Heart left ventricle (tissue), 16 donors: ENCODE measurements at places on chromosomes 7 and 10. TPM values are rescaled to one million over a fixed set of nuclear protein-coding genes. Genes with fewer than 3 reads are reported as not detected.

The COBL gene
- total RNA-seq, result 123 TPM

The FGFR2 gene
- total RNA-seq, result 0.37 TPM

The SEMA3D gene
- 3.7 TPM for total RNA-seq

The ADAM22 gene
- 1.7 TPM for total RNA-seq

The SLC35B4 gene
- 5.9 TPM for total RNA-seq

The PAX4 gene
- total RNA-seq, result not detected

- no peak for DNase-seq
Observed at GRCh38 chr10:58590924-58591323, 78.3 kb downstream of the BICC1 start.

DNA sequence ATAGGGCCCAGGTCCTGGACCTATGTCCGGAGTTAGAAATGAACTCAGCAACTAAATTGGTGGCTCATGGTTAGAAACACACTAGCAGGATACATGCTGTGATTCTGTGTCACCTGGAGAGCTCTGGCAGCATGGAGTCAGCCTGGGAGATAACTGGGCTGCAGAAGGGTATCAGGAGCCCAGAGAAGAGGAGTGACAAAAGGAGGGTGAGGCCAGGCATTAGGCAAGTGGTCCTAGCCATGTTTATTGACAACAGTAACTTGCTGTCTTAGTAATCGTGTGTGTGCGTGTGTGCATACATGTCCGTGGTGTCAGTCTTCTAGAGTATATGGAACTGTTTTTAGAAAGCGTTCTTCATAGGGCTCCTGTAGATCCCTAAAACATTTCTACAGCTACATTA is 157.5 kb upstream of the PHYHIPL start:
- no peak for DNase-seq

DNA sequence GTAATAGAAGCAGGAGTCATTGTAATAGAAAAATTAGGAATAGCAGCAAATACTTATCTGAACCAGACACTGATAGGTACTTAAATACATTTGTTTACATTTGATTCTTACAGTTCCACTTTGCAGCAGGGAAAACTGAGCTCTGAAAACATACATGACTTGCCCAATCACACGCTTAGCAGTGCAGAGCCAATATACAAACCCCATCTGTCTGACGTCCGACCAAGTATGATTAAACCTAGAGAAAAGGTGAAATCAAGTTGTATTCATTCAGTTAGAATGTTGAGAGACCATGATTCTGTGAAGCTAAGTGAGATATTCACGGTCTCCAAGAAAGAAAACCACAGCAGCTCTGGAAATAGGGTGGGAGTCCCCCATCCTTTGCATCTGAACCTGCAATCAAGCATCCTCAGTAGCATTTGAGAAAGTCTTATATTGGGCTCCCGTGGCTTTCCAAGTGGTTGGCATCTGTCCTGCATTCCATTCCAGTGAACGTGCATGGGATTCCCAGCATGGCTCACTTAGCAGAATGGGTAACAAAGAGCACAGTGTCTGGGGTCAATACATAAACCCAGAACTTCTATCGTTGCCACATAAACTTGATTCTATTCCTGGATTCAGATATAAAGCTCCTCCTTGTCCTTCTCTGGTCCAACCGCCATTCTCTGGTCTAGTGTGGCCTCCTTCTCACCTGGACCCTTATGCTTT is 148.7 kb upstream of the RSU1 start:
- no peak for DNase-seq

- DNase-seq, result no peak
Observed at GRCh38 chr10:133235265-133235855, 2.3 kb upstream of the VENTX start.

DNA sequence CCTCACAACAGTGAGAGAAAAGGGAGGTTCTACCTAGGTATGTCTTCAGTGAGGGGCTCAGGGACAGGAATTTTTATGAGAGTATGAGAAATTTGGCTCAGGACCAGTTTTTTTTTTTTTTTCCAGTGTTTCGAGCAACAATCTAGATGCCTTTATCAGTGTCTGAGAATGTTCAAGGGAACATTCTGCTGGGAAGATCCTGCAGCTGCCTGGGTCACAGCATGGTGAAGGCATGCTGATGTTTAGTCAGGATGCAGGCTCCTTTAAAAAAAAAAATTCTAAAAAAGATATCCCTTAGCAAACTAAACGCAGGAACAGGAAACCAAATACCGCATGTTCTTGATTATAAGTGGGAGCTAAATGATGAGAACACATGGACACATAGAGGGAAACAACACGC is 31.0 kb downstream of the SBDS start:
- no peak for DNase-seq

GRCh38 chr10:108631332-108631731 is 1292.0 kb downstream of the XPNPEP1 start:
- DNase-seq, result no peak

GRCh38 chr10:50426485-50426884 is 175.2 kb upstream of the ASAH2 start:
- no peak for DNase-seq
